ENCODE measurements at places on chromosomes 1 and 21.
A peak's percentile ranks its signal among the peaks of the same experiment; 100 is the strongest.

DNA sequence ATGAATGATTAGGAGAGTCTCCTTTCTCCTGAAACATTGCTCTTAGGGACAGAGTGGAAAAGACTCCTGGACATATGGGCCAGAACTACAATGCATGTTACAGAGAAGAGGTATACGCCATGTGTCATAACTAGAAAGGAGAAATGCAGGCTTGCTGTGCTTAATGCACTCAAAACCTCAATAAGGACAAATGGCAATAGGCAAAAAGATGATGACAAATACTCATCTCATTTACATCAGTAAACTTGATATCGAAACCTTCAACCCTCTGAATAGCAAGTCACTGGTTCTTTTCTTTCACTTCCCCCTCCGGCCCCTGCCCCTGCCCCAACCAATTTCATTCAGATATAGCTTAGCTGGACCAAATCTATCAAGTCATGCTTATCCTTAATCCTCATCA, 1.9 kb upstream of the GPR88 start:
- DNase-seq, result no peak

DNA sequence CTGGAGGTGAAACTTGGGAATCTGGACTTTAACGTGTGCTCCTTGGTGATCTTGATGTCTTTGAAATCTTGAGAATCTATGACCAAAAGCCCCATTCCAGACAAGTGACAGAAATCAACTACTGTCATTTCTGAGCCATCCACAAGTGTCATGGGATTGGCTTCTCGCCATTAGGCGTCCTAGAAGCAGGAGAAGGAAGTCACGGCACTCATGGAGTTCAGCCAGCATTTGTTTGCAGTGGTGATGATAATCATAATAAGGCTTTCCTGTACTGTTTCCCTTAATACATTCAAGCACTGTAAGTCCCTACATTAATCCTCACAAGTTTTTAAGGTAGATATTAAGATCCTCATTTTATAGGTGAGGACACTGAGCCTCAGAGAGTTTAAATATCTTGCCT, 11.9 kb downstream of the F5 start:
- no peak for DNase-seq

GRCh38 chr1:113821916-113822315, 9.6 kb upstream of the RSBN1 start:
- no peak for DNase-seq

GRCh38 chr1:38831731-38832369, 27.7 kb downstream of the RRAGC start:
- DNase-seq, result no peak

DNA sequence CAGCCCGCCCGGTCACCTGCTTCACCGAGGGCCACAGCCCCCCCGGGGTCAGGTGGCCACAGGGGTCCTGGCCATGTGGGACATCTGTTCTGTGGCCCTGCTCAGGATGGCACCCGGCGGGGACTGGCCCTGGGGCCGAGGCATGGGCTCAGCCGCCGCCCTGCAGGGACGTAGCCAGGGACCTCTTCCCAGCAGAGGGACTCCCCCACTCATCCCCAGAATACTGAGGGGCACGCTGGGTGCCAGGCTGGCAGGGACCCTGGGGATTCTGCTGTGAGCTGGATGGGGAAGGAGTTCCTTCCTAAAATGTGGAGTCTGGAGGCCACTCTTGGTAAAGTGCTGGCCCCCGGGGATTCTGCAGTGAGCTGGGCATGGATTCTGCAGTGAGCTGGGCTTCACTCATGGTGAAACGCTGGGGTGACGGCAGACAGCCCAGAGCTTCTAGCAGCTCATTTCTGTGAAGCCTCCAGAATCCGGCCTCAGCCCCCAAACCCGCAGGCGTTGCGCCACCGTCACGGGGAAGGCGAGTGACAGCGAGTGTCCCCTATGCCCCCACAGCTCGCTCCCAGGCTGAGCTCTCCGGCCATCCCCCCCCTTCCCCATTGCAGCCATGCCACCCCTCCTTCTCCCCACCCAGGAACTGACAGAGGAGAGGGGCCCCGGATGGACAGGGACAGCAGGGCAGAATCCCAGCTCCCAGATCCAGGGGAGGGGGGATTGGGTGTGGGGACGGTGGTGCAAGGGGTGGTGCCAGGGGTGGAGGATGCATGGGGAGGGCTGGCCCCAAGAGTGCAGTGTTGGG, 1.4 kb downstream of the ITGB2 start:
- DNase-seq, result no peak

- DNase-seq, result no peak
Observed at GRCh38 chr1:204380293-204380831, 20.6 kb upstream of the PLEKHA6 start.

- DNase-seq, result no peak
Observed at GRCh38 chr1:107357376-107357775, 216.5 kb downstream of the NTNG1 start.

GRCh38 chr1:172254521-172255222, 165.8 kb upstream of the C1orf105 start:
- DNase-seq, result no peak

- DNase-seq, result no peak
Observed at GRCh38 chr1:32363713-32364112, 1.4 kb downstream of the TSSK3 start.

DNA sequence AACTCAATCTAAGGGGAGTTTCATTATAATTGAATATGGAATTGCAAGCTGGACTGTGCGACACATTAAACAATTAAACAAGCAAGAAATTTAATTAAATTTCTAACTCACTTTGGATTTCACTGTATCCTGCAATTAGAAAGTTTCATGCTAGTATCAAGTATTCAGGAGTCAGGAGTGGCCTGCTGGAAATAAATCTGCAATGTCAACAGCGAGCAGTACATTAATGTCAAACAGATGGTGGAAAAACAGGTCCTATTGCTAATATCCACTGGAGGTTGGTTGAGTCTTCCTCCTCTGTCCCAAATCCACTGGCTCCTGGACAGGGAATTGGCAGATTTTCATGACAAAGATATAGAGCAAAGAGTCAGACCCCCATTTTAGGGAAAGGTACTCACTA, 237.1 kb downstream of the VAV3 start:
- DNase-seq, result no peak

- no peak for DNase-seq
Observed at GRCh38 chr1:236144446-236145150, 2.3 kb downstream of the GPR137B start.

DNA sequence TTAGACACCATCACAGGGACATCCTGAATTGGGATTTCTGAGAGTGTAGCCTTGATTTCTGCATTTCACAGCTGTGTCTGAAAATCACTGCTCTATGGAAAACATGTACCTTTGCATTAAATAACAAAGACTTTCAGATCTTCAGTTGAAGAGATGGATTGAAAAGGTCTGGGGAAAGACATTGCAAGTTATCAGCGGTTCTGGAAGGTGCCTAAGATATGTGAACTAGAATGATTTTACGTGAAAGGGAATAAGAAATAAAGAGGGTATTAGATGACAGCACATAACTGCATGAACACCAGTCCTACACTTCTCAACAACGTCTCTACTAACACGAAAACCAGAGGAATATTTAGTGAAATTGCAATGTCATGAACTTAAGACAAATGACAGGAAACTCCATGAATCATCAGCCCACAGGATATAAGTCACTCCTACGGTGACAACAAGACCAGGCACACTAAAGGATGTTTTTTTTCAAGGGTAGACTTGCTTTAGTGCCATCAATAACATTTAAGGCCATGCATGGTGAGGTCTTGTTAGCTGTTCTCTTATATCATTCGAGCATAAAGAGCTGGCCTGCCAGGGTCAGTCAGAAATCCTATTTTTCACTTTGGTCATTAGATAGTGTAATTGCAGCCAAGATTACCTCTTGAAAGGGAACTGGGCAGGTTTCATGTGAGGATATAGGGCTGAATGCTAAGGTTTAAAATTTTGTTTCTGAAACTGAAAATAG, 283.1 kb downstream of the GRIK1 start:
- peak; percentile 99 for DNase-seq

DNA sequence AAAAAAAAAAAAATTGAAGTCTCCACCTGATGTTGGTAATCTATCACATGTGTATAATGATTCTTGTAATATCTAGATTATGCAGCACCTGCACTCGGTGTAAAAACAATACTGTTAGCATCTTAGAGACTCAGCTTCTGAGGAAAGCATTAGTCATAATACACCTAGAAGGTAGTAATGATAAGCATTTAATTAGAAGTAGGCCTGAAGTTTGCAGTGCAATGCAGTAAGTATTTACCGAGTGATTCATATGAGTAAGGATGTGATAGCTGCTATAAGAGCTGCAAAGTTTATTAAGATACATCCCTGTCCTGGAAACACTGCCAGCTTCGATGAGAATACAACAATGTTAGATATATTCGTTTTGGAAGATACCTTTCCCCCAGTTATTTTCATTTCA, 196.4 kb downstream of the GREM2 start:
- DNase-seq, result no peak

- no peak for DNase-seq
Observed at GRCh38 chr1:218848009-218848408, 325.7 kb upstream of the LYPLAL1 start.

DNA sequence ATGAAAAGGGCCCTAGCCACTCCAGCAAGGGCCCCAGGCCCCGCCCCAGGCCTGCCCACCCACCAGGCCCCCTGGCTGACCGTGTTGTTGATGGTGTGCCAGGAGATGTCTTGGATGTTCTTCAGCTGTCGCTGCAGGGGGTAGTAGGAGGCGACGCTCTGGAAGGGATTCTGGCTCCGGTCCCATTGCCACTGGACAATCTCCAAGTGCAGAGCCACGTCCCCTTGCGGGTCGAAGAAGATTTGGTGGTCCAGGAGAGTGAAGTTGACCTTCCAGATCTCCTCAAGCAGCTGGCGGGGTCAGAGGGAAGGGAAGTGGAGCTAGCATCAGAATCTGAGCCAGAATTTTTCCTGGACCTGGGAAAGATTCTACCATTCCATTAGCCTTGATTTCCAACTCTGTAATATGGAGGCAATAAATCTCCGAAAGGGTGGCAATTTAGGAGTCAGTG, 10.2 kb downstream of the TAS1R2 start:
- DNase-seq, result no peak

- DNase-seq, result no peak
Observed at GRCh38 chr1:198681252-198681651, 42.4 kb downstream of the PTPRC start.

DNA sequence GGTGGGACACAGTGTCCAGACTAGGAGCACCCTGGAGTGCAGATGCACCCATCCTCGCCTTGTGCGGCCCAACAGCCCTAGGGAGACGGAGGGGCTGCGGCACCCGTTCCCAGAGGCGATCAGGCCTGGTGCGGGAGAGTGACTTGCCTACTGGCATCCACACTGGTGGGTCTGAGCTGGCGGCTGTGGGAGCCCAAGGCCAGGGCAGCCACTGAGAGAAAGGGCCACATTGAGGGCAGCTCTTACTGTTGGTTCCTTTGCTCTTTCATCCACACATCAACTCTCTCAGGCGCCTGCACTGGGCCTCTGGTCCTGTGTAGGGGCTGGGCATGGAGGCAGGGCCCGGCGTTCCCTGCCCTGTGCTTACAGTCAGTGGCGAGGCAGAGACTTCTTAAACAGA, 8.6 kb downstream of the PODN start:
- no peak for DNase-seq

DNA sequence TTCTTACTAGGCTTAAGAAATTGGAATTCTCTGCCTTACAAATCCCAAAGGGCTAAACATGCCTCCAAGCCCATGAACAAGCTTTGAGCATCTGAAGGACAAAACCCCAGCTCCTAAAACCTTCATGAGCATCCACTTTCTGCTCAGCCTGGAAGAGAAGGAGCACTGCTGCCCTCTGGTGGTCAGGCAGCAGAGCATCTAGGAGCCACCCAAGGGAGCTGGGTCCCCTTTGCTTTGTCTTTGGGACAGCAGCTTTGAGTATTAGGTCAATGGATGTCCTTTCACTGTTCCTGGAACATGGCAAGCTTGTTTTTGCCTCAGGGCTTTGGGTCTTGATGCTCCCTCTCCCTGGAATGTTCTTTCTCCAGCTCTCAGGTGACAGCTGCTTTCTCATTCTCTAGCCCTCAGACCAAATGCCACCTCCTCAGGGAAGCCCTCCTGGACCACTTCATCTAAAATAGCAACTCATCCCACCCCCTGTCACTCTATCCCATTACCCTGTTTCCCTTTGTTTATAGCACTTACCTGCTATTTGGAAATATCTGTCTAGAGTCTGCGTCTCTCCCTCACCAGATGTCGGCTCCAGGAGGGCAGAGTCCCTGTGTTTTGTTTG, 25.7 kb downstream of the RAB7B start:
- DNase-seq, result peak; percentile 48

- no peak for DNase-seq
Observed at GRCh38 chr21:25569711-25570110, 37.6 kb downstream of the MRPL39 start.

- DNase-seq, result no peak
Observed at GRCh38 chr1:89298461-89298860, 25.8 kb upstream of the GBP5 start.

DNA sequence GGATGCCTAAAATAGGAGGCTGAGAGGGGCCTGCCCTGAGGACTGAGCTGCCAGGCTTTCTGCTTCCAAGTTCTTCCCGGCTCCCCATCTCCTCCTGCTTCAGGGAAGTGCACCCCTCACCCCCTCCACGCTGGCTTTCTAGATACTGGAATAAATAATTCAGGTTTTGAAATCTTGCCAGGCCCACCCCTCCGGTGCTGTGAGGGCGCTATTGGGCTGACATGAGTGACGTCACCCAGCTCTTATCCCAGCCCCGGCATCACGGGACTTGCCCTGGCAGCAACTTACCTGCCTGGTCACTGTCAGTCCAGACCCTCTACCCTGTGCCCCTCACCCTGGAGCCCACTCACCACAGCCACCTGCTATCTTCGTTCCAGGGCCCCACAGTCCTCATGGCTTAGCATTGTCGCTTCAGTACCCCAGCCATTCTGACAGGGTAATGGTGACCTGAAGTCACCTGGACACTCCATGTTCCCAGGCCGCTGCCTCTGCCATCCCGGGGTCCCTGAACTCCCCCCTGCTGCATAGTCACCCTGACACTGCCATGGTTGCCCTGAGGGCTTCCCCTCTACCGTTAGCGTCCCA, 819 bp upstream of the GPR3 start:
- no peak for DNase-seq

- DNase-seq, result no peak
Observed at GRCh38 chr1:203229471-203230135, at the start of gene CHIT1. Gene CHIT1 (minus strand): TSS chr1:203229673. CDS start chr1:203229636, 37 bp downstream.

- DNase-seq, result no peak
Observed at GRCh38 chr1:7558041-7558461, 213.0 kb upstream of the VAMP3 start.

GRCh38 chr1:12080156-12080555, 17.1 kb downstream of the TNFRSF8 start:
- DNase-seq, result no peak

- no peak for DNase-seq
Observed at GRCh38 chr1:16178596-16179497, 23.0 kb upstream of the EPHA2 start.

DNA sequence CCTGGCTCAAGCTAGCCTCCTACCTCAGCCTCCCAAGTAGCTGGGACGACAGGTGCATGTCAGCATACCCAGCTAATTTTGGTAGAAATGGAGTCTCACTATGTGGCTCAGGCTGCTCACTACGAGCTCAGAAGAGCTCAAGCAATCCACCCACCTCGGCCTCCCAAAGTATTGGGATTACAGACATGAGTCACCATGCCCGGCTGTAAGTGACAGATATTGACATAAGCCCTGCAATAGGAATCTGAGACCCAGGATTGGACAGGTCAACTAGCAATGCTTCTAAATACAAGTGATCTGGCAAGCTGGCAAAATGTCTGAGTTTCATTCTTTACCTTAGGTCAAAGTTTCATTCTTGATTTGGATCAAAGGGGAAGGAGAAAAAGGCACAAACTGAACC, 40.5 kb upstream of the H6PD start:
- no peak for DNase-seq

Measured in bone marrow (tissue), 2 donors.